ENCODE measurements at places on chromosomes 5 and 9.

DNA sequence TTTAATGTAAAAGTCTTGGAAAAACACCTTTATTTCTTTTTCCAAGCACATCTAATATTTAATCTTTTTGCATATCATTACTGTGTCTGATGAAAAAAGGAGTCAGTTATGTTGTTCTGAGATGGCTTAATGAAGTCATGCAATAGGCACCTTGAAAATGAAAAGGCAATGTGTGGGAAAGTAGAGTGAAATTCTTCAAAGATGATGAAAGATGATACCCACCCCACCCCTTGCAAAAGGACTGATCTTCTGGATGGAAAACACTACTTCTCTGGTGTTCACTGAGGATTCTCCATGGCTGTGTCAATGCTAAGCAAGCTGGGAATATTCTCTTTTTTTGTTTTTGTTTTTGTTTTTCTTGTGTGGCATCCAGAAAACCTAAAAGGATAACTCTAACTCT is 47.9 kb upstream of the TRPC7 start:
- no peak for DNase-seq

DNA sequence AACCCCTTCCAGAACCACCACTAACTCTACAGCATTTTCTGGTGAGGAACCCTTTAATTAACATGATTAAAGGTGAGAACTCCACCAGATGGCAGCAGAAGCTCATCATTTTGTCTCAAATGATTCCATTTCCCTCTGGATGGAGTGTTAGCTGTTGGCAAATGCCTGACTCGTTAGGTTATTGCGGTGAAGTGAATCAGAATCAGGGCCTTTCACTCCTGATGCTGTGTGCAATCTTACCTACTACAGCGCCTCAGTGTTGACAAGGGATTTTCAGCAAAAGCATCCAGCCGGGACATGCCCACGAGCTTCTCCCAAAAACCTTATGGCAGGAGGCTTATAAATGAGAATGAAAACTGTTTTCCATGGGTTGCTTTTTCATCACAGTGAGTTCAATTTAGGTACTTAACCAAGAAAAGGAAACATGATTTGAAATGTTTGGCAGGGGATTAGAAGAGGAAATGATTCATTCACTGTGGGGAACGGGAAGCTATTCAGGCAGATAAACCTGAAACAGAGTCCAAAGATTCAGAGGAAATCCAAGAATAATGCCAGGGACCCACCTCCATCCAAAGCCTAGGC is 48.0 kb upstream of the CAST start:
- peak; percentile 85 for DNase-seq

DNA sequence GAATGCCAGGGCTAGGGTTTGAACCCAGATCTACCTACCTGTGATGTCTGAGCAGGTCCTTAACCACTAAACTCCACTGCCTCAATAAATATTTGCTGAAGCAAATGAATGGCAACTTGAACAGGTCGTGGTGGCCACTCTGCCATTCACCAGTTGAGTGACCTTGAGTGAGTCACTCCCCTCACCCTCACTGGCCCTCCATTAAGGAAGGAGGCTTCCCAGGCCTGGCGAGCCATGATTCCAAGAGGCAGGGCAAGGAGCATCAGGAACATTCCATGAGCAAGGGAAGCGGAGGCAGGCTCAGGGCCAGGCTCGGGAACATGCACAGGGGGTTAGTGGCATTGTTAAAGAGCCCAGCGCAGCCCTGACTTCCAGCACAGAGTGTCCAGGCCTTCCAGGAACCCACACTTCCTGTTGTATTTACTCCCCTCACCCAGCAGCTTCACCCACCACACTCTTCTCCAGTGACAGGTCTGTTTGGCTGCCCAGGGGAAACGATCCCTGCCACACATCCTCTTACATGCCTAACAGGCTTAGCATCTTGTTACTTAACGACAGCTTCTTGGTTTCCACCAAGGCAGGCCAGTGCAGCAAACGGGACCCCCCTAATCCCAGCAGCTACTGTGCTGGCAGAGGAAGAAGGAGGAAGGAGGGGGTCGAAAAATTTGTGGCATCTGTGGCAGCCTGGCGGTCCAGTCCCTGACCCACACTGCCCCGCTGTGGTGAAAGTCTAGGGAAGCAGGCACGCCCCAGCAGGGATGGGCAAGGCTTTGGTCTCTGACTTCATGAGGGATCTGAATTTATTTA is 43.7 kb upstream of the TTC1 start:
- DNase-seq: peak; percentile 37

DNA sequence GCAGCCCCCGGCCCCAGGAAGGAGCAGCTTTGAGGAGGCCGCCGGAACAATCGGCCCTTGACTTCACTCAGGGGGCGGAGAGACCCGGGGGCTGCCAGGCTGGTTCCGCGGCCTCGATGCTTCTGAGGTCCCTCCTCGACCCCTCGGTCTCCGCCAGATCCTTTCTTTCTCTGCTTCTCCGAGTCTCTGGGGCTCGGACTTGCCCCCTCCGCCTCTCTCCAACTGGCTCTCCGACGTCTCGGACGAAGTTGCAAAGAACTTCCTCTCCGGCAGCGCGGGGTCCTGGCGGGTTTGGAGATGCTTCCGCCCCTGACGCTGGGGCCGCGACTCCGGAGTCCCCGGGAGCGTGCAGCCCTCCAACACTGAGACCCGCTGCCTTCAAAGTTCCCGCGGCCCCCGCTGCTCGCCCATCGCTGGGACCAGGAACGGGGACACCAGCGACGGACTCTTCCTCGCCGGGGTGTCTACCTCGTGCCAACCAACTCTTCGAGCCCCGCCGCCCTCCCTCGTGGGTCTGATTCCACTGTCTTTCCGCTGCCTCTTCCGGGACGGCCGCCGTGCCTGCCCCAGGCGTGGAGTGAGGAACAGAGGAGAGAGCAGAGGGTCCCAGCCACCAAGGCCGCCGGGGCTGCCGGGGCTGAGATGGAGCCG is 7.0 kb downstream of the PAX5 start:
- no peak for DNase-seq

GRCh38 chr5:61674378-61674777 is 342.3 kb downstream of the ZSWIM6 start:
- no peak for DNase-seq
